ENCODE measurements at places on chromosomes 6 and 20.

DNA sequence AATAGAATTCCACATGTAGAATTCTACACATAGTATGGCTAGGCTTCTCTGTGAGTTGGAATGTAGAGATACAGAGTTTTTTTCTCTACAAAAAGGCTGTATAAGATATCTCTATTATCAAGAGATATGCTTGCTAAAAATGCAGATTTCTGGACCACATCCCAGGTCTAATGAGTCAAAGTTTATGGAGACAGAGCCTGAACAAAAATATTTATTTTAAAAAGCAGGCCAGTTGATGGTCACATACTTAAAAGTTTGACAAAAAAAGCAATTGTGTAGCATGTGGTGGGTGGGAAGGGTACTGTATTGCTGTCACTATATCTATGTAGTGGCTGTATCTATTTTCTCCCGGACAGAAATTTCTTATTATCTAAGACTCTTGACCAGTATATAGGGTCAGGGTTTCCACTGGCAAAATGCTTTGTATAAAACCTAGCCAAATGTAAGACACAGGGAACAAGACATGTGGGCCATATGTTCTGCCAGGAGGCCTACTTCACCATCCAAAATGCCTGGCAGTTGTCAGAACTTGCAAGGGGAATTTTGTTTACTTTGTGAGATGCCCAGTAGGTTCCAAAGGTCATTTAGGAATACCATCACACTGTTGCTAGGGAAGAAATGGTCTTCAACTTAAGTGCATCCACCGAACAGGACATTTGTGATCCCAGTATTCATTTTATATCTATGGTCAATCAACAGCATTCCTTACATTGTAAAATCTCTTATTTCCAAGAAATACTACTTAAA is 60.6 kb downstream of the SHPRH start:
- DNase-seq: no peak

- peak; percentile 84 for DNase-seq
Measured at GRCh38 chr20:41094353-41095055, 42.8 kb upstream of the PLCG1 start.

DNA sequence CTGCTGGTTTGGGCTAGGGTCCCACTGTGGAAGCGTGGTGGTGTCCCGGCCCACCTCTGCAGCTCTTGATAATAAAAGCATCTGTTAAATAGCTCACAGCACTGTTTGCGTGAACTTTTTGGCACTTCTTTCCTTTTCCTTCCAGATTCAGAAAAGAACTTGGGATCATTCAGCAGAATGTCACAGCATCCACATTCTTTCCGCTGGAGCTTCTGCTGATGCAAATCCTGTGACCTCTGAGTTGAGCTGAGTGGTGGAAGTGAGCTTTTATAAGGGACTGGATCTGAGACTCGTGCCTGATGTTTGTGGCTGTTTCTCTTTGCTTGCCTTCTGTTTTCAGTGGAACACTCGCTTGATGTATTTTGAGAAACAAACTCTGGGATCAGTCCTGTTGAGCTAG is 3.9 kb downstream of the OSBPL2 start:
- no peak for DNase-seq

- DNase-seq: peak; percentile 69
Measured at GRCh38 chr6:158142789-158143188, 25.3 kb downstream of the SERAC1 start.

DNA sequence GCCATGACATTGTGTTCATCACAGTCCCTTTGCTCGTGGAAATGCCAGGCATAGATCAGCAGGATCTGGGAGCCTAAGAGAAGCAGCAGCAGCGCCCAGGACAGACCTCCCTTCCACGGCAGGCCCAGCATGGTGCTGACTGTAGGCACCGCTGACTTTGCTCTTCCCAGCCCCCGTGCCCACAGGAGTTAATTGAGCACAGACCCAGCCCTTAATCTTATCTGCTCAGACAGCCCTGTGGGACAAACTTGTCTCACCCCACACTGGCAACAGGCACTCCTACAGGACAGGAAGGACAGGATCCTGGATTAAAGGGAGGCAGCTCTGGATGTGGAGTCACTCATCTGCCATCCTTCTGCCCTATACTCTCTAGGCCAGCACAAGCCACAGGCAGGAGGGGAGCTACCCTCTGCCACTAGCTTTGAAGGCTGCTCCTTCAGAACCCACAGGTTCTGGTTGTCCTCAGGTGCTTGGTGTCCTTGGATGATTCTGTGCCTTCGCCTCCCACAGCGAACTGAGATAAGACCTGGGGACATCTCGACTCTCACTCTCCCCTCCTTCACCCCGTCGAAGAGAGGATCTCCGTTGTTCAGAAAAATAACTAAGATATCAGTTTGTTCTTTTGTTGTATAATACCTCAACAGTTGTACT is at the start of gene CST9L:
CST9L (minus strand) TSS at position 165 of the 651 bp plus-strand sequence; CDS start at position 131, 34 bp downstream.
- no peak for DNase-seq

DNA sequence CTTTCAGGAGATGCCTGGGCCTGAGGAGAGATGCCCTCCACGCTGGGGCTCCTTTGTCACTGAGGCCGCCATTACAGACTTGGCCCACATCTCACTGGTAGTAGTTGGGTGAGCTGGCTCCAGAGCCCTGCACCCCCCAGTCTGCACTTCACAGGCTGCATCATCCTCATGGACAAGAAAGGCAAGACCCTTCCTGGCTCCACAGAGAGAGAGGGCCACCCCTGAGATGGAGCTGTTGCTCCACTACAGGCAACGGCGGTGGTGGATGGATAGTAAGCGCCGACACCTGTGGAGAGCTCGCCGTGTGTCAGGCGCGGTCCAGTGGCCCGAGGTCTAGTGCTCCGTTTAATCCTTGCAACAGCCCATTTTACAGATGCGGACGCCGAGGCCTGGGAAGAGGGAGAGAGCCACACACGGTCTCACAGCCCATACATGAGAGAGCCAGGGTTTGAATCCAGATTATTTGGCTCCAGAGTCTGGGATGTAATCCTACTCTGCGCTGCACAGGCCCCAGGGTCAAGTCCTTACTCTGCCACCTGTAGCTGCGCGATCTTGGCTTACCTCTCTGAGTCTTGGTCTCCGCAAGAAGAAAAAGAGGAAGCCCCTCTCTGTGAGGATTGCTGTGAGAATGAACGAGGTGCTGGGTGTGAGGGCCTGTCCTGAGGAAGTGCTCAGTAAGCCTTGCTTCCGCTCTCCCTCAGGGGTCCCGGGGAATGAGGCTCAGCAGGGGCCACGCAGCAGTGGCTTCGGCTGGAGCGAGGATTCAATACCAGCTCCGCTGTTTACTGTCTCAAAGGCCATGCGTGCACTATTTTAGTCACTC is 34.5 kb downstream of the SPDEF start:
- DNase-seq: no peak

GRCh38 chr20:64210656-64211369 is 44.7 kb upstream of the PCMTD2 start:
- no peak for DNase-seq

GRCh38 chr6:120274547-120274946 is 925.0 kb upstream of the MAN1A1 start:
- DNase-seq: no peak

- DNase-seq: no peak
Measured at GRCh38 chr20:17556837-17557674, 12.8 kb upstream of the DSTN start.

DNA sequence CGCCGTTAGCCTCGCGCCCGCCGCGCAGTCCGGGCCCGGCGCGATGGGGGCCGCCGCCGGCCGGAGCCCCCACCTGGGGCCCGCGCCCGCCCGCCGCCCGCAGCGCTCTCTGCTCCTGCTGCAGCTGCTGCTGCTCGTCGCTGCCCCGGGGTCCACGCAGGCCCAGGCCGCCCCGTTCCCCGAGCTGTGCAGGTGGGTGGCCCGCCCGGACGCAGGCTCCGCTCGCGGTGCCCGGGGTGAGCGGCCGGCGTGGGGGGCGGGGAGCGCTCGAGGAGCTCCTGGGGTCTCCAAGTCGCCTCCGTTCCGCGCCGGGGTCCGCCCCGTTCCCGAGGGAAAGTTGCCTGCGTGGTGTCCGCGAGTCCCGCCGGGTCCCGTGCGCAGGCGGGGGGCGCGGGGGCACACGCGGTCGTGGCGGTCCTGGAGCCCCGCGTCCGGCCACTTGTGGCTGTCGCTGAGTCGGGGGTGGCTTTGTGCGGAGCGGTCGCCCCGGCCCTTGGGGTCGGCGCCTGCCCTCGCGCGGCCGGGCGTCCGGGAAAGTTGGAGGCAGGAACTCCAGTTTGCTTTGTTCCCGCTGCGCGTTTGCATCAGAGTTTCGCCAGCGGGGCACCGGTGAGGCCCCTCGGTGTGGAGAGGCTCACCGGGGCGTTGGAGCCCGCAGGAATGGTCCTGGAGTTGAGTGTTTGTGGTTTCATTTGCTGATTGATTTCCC is 476 bp downstream of the IGF2R start:
- DNase-seq: no peak

DNA sequence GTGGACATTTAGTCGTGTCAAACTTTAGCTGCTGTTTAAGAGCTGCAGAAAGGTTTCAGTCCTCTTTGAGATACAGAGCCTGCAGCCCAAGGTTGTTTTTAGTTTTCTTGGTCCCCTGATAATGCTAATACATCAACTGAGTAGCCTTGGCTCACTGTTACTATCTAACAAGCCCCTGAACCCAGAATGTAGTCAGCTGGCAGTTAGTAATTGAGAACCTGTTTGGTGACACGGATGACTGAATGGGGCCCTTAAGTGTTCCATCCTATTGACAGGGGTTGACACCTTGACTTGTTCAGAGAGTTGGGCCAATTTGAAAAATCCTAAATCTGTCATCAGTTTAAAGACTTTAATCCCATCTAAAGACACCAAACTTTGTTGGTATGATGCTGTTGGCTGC is 2.8 kb downstream of the RTN4IP1 start:
- DNase-seq: no peak

DNA sequence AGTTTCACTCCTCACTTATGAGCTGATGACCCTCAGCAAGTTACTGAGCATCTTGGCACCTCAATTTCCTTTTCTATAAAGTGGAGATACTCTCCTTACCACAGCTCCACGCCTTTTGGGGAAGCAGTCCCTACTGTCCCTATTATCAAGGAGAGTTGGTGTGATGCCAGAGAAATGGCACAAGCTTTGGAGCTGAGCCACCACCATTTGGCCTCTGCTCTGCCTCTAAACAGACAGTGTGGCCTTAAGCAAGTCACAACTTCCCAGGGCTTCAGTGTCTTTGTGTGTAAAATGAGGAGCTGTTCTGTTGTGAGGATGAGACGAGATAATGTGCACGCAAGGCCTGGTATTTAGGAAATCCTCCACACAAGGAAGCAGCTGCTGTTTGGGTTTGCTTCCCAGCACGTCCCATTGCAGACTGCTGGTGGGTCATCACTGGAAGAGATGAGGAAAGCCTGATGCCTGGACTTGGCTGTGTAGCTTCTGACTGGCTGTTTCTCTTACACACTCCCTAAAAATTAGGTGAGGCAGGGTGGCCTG is 18.5 kb downstream of the NSFL1C start:
- DNase-seq: no peak

- no peak for DNase-seq
Measured at GRCh38 chr6:118783931-118784550, 109.9 kb upstream of the ASF1A start.

- DNase-seq: no peak
Measured at GRCh38 chr6:48701572-48701971, 590.6 kb upstream of the PTCHD4 start.

- no peak for DNase-seq
Measured at GRCh38 chr6:39083231-39083634, 31.8 kb downstream of the SAYSD1 start.

GRCh38 chr20:3339076-3339475 is 68.4 kb downstream of the DNAAF9 start:
- no peak for DNase-seq

DNA sequence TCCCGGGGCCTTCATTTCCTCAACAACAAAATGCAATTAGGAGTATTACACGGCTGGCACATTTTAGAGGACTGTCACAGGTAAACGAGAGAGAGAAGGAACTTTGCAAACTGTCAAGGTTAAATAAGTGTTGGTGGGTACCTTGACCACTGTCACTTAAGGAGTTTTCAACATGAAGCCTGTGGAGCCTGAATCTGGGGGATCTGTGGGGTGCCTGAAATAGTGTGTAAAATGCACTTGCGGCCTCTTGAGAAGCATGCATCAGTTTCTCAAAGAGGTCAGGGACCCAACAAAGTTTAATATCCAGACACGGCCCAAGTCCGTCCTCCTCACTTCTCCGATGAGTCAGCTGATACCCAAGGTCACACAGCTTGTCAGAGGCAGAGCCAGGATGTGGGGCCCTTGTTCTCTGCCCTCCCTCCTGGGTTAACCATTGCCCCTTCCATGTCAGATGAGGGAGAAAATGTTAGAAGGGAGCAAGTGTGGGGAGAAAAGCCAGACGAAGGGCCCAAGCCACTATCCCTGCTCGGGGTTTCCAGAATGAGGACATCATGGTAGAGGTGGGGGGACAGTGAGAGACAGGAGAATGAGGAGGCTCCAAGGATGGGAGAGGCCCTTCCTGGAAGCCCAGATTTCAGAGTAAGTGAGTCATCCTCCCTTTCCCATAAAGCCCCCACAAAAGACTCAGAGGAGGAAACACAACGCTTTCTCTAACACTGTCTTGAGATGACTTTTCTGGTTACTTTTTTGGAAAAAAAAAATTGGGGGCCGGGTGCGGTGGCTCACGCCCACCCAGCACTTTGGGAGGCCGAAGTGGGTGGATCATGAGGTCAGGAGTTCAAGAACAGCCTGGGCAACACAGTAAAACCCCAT is 42.2 kb downstream of the C6orf132 start:
- DNase-seq: peak; percentile 44

DNA sequence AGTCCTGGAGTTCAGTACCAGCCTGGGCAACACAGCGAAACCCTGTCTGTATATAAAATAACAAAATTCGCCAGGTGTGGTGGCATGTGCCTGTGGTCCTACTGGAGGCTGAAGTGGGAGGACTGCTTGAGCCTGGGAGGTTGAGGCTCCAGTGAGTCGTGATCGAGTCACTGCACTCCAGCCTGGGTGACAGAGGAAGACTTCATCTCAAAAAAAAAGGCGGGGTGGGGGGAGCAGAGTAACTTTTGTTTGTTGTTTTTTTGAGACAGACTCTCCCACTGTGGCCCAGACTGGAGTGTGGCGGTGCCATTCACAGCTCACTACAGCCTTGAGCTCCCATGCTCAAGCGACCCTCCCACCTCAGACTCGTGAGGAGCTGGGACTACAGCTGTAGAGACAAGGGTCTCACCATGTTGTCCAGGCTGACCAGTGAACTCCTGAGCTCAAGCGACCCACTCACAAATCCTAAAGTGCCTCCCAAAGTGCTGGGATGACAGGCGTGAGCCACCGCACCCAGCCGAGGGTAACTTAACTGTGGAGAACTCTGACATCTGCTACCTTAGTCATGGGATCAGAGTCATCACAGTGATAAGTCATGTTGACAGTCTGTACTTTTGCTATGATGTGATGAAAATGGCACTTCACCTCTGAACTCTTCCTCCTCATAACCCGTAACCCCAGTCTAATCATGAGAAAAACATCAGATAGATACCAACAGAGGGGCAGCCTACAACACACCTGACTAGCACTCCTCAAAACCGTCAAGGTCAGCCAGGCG is 16.5 kb downstream of the PEDS1 start:
- no peak for DNase-seq

- DNase-seq: no peak
Measured at GRCh38 chr20:12700701-12701100, 308.1 kb upstream of the SPTLC3 start.
